ENCODE measurements at places on chromosomes 11 and 22.

GRCh38 chr11:122189229-122189628, 73.2 kb upstream of the BLID start:
- no peak for DNase-seq

- no peak for DNase-seq
Observed at GRCh38 chr11:18669711-18670110, 28.9 kb upstream of the TMEM86A start.

GRCh38 chr11:3786781-3787428, 10.4 kb downstream of the NUP98 start:
- DNase-seq = no peak

GRCh38 chr11:31487848-31488247, 21.6 kb downstream of the IMMP1L start:
- DNase-seq = no peak

GRCh38 chr22:19730655-19731360, 7.5 kb downstream of the GP1BB start:
- peak; percentile 90 for DNase-seq

DNA sequence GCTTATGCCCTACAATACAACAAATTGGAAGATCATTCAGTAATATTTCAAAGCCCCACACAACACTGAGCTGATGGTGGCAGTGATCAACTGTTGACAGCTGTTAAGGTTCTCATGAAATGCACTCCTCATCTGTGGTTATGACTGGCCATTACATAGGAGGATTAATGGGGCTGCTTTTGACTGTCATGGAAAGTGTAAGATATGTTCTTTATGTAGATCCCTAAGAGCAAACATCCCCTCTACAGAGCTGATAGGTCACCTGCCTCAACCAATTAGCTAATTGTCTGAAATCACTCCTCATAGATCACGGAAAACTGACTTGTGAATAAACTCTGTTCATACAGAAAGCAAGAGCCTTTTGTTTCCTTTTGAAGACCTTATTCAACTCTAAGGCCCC, 78.1 kb downstream of the GAB2 start:
- DNase-seq = no peak

- DNase-seq = no peak
Observed at GRCh38 chr11:36051235-36052144, 107.6 kb downstream of the LDLRAD3 start.

DNA sequence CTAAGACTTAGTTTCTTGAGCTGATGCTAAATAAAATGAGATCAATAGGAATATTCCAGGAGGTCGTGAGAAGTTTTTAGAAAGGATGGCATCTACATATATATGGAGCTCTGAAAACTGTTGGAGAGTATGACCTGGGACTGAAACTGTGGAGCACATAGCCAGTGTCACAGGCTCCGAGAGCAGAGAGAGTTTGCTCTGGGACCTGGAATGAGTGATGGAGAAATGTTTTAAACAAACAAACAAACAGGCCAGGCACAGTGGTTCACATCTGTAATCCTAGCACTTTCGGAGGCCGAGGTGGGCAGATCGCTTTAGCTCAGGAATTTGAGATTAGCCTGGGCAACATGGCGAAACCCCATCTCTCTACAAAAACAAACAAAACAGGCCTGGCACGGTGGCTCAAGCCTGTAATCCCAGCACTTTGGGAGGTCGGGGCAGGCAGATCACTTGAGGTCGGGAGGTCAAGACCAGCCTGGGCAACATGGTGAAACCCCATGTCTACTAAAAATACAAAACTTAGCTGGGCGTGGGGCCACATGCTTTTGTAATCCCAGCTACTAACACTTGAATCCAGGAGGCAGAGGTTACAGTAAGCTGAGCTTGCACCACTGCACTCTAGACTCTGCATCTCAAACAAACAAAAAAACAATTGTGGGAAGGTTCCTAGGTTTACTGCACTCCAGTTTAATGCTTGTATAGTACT, 67.1 kb downstream of the SLC35F2 start:
- DNase-seq = no peak

- no peak for DNase-seq
Observed at GRCh38 chr11:45663486-45664375, 1.7 kb downstream of the CHST1 start.

- no peak for DNase-seq
Observed at GRCh38 chr11:70226183-70226582, 23.1 kb downstream of the FADD start.

GRCh38 chr11:67267188-67268080, 1.2 kb downstream of the GRK2 start:
- no peak for DNase-seq

GRCh38 chr22:45201678-45202332, 38.1 kb downstream of the NUP50 start:
- DNase-seq = no peak

DNA sequence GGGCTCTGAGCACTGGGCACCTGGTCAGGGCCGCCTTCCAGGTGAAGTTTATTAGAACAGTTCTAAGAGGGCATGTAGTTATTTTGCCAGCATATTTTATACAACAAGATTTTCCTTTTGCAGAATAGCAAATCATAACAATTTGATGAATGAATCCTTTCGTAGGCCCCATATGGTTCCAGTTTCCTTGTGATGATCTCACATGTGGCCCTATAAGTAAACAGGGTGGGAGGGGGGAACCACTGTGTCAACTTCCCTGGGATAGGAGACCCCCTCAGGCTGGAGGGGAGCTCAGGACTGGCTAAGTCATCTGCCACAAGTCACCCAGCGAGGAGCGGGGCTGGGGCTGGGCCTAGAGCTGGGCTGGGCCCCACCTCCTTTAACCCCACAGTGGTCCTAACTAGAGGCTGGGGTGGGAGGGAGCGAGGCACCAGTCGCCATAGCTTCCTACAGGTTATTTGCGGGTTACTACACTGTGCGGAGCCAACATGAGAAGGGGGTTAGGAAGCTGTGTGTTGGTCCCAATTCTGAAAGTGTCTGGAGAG, 4.2 kb downstream of the FBLN1 start:
- DNase-seq = no peak

DNA sequence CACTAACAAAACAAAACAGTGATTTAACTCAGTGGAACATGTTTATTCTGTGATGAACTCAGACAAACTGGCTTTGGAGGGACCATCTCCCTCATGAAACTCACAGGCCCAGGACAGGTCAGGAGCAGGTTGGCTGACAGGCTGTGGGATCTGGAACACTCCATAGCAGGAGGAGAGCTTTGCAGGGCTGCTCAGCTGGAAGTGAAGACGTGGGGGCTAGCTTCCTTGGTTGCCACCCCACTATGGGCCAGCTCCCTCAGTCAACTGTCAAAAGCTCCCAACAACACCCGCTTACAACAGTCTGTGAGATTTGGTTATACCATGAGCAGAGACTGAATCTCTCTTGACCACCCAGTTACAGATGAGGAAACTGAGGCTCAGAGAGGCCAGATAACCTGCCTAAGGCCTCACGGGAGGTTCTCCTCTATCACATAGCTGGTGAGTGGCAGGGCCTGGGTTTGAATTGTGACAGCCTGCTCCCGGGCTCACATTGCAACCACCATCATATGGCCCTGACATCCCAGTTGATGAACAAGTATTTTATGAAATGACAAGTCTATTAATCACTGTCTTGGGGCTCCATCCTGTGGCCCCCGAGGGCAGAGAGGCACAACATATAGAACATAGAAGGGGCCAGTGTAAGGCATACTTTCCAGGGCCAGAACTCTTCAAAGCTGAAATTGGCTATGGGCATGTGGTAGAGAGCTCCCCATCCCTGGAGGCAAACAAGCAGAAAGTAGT, 473.4 kb downstream of the MN1 start:
- no peak for DNase-seq

DNA sequence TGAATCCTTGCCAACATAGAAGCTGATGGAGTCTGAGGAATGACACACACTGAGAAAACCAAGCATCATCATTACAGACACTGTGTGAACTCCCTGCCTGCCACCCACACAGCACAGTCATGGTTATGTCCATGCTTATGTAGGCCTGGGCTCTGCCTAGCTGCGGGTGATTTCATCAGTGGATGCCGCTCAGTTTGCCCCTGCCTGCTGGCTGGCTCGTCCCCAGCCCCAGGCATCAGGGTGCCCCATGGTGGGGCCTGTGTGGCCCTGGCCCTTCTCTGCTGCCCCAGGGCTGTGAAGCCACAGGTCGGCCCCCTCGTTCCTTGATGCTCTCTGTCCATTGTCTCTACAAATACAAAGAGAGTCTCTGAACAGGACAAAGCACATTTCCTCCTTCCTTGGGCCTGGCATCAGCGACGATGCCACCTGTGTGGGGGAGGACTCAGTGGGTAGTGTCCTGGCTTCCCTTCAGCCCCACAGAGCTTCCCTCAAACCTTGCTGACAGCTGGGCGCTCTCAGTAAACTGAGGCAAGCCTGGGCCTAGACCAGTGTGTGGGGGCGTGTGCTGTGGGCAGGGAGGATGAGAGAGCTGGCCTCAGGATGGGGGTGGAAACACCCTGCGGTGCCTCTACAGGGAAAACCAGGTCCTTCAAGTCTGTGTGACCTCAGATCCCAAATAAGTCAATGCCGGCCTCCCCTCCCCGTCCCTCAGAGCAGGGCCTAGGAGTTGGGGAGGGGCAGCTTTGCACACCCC, 20.0 kb upstream of the TUB start:
- DNase-seq = no peak

DNA sequence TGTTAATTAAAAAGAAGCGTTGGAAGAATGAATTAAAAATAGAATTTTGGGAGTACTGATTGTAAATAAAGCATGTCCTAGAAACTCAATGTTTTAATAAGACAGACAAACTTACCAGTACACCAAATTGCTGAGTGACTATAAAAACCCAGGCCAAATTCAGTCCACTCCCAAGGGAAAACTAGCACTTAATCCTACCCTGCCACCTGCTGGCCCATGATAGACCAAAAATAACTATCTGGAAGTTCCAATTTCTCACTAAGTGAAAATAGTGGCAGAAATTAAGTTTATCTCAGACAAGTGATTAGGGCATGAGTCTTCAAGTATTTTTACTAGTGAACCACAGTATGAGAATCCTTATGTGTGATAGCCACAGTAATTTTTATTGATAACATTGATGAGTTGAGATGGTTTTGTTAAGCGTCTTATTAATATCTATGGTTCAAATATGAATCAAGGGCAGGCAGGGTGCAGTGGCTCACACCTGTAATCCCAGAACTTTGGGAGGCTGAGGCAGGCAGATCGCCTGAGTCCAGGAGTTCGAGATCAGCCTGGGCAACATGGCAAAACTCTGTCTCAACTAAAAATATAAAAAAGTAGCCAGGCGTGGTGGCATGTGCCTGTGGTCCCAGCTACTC, 9.8 kb upstream of the DDX10 start:
- DNase-seq = peak; percentile 38

DNA sequence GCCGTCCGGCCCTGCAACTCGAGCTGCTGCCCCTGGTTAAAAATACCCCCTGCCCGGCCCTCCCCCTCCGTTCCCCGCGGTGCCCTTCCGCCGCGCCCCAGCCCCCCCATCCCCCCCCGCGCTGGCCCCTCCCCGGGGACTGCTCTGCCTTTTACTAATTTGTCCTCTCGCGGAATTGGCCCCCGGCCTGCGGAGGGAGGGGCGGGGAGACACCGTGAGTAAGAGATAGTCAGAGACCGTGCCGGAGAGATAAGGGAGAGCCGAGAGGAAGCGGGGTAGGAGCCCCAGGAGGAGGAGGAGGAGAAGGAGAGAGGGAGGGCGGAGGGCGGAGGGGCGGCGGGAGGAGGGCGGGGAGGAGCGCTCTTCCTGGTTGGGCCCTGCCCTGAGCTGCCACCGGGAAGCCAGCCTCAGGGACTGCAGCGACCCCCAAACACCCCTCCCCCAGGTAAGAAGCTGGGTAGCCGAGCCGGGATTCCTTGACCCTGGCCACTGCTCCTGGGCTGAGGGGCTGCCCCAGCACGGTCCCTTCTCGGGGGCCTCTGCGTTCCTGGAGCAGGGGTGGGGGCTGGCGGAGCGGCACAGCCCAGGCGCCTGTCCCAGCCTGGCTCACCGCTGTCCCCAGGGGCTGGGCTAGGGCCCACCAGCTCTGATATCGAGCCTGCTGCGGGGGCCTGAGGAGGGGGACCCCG, at the start of gene CAPN1:
Gene CAPN1, plus strand, starts transcription at position 360 of the 689 bp plus-strand sequence. CDS start 774 bp downstream, outside the sequence.
- DNase-seq = peak; percentile 71

DNA sequence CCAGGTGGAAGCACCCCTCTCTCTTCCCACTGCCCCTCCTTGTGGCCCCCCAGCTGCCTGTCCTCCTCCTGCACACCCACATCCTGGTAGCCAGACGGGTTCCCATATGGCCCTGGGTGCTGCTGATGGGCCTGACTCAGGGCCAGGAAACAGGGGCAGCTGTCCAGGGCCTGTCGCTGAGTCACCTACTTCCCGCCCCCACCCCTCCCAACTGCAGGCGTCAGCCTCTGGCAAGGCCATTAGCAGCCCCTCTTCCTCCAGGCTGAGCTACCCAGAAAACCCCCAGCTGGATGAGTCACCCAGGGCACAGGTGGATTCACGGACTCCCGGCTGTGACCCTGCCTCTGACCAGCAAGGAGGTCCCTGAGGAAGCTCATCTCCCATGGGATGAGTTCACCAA, 6.9 kb upstream of the GAL start:
- DNase-seq = no peak

DNA sequence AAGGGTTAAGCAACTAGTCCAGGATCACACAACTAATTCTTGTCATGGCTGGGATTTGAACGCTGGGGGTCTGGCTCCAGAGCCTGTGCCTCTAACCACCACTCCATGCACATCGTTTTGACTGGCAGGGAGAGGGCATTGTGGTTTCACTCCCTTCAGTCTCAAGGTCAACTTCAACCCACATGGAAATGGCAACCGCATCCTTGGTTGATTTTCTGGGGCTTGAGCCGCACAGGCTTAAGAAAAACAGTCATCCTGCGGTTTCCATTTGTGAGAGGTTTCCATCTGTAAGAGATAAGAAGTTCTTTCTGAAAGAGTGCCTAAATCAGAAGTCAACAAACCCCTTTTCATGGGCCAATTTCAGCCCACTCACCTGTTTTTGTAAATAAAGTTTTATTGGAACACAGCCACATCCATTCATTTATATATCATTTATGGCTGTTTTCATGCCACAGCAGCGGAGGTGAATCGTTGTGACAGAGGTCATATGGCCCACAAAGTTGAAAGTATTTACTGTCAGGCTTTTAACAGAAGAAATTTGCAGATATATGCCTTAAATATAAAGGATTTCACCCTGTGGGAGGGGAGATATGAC, 65.7 kb downstream of the SGSM1 start:
- DNase-seq = no peak

GRCh38 chr11:126612671-126613070, 257.2 kb downstream of the ST3GAL4 start:
- no peak for DNase-seq

DNA sequence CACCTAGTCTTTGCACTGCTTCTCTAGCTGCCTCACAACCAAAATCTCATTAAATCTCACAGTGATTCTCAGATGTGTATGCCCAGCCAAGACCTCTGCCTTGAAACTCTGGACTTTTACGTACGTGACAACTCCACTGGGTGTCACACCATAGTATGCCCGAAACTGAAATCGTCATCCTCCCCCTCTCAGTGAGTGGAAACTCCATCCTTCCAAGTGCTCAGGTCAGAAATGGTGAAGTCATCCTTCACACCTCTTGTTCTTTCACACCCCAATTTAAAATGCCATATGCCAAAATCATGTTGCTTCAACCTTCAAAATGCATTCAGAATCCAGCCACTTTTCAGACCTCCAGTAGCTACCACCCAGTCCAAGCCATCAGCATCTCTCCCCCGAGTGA, 42.5 kb downstream of the SFI1 start:
- DNase-seq = no peak

All from WTC11 (cell line).